ENCODE measurements at places on chromosomes 6 and 20. TPM values are rescaled to one million over a fixed set of nuclear protein-coding genes. Genes with fewer than 3 reads are reported as not detected.
A peak's percentile ranks its signal among the peaks of the same experiment; 100 is the strongest.

GRCh38 chr20:53098621-53099020, 126.5 kb downstream of the TSHZ2 start:
- DNase-seq, result no peak

DNA sequence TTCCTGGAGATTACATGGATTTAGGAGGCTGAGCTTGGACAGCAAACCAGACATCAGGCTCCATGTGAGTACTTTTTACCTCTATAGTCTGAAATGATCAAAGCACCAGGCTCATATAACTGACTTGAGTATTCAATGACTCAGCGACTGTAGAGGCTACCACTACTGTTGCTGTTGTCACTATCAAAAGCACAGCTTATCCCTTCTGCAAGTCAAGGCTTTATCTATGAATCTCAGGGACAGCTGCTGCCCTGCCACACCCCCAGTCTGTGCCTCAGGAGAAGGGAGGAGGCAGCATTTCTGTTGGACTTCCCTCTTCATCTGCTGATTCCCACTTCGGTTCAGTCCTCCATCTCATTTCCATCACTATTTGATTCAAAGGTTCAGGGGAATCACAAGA, 80.5 kb upstream of the CNR1 start:
- DNase-seq, result no peak

GRCh38 chr6:158377860-158378259, 65.6 kb downstream of the TULP4 start:
- peak; percentile 38 for DNase-seq

- peak; percentile 29 for DNase-seq
These were observed 658 bp downstream of the CUL7 start for GRCh38 chr6:43052842-43053544.

DNA sequence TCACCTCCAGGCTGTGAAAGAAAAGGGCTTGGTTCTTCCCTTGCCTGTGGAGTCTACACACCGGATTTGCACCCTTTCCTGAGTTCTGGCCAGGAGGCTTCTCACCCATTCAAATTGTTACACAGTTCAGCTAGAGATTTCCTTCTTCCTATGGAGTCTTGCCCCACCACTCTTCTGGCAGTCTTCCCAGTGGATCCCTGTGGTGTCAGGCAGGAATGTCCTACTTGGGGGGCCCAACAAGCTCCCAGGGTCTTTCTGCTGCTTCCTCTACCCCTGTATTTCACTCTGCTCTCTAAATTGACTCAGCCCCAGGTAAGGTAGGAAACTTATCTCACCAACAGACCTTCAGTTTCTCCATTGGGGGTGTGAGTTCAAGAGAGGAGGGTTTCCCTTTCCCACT, 14.0 kb upstream of the CST9L start:
- DNase-seq, result no peak

DNA sequence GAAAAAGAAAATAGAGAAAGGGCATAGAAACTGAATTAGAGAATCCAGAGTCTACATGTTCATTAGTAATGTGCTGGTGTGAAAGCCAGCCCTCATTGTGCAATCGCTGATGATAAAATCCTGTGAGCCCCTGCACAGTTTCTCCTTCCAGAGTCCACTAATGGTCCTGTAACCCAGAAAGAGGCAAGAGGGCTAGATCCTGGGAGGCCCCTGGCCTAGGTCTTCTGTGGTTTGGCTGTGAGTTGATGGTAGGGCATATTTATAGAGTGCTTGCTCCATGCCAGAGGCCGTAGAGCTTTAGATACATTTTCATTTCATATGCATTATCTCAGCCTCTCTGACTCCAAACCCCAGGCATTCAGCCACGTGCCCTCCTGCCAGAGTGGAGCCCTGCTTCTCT, 94.9 kb upstream of the MTHFD1L start:
- DNase-seq, result peak; percentile 41

DNA sequence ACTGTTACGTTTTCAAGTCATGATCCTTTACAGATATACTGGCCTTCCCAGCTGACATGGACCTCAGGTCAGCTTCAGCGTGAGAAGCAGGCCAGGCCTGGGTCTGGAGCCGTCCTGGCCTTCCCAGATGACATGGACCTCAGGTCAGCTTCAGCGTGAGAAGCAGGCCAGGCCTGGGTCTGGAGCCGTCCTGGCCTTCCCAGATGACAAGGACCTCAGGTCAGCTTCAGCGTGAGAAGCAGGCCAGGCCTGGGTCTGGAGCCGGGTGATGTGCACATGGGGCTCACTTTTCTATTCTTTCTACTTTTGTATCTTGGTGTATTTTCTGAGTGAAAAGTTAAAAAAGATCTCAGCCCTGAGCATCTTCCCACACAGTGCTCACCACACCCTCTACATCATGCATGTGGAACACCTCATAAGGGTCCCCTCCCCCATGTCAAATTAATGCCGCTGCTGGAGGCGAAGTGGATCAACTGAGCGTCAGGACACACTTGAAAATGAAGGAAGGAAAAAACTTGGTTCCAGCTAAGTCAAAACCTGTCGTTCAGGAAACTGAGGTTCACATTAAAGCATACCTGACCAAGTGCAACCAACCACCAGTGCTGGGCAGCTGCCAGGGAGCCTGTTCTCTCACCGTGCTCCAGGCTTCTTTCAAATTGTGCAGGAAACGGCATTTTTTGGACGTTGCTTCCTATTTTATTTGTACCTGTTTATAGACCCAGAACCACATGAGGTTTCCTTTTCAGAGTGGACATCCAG, 32.2 kb downstream of the KIF25 start:
- DNase-seq, result no peak

- peak; percentile 52 for DNase-seq
These were observed 19.1 kb upstream of the CHMP4B start for GRCh38 chr20:33791959-33792597.

The SNX14 gene
- 99.1 TPM for total RNA-seq

The SCRT2 gene
- total RNA-seq, result not detected

The HLA-DMB gene
- 0.09 TPM for total RNA-seq

The ID1 gene
- total RNA-seq, result 62.3 TPM

The C20orf202 gene
- 0.09 TPM for total RNA-seq

The LKAAEAR1 gene
- 0.36 TPM for total RNA-seq

The OPN5 gene
- not detected for total RNA-seq

The ZBTB46 gene
- 1.1 TPM for total RNA-seq

The PRIM2 gene
- 16.4 TPM for total RNA-seq

Measured in fibroblast of the aortic adventitia (primary cell).